Fibroblast of the conjunctiva (primary cell): ENCODE measurements at places on chromosomes 7 and 10.

DNA sequence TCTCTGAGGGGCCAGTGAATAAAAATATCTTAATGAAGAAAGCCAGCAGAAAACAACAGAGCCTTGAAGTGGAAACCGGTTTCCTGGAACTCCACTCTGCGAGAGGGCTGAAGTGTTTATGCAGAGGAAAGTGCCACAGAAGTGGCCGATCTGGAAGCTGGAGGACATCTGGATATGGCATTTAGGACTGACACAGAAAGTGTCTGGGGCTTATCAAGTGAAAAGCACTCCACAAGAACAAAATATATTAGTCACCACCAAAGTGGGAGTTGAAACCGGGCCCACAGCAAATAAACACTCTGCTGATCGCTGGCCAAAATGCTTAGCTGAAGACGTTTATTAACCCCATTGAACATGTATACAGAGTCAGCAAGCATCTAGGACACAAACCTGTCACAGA lies 7.8 kb downstream of the NOD1 start:
- no peak for DNase-seq

DNA sequence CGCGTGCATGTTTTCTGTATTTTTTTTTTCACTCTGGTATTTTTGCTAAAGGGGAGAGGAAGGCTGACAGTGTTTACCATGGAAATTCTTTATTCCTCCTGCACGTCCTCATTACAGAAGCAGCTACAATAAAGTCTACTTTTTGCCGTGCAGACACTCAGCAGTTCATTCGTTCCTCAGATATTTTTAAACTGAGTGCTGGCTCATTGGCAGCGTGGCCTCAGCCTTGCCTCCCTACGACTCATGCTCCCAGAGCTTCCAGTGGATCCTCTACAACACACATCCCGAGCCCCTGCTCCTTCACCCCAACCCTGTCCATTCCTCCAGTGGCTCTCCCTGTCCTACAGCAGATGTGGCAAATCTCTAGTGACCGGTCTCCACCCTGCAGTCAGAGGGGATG lies 239.2 kb upstream of the ZMIZ1 start:
- DNase-seq, result no peak

- DNase-seq, result no peak
Observed at GRCh38 chr10:71463111-71463510, 66.4 kb downstream of the CDH23 start.

GRCh38 chr10:131344747-131345146 lies 33.2 kb upstream of the TCERG1L start:
- no peak for DNase-seq

GRCh38 chr7:10838228-10838627 lies 135.4 kb upstream of the PHF14 start:
- DNase-seq, result no peak

DNA sequence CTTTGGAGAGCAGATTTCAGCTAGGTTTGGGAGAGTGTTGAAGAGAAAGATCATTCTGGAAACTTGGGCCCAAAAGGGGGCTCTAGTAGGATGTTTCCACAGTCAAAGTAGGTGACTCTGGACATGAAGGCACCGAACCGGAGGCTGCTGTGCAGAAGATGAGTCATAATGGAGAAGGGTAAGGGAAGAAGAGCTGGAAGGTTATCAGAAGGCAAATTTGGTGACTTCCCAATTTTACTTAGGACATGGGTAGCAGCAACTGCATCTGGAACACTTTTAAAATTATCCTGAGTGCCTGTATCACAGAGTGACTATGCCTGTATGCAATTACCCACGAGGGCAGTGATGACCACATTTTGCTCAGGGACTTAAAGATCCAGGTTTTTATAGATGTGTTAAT lies 38.8 kb downstream of the PIK3AP1 start:
- DNase-seq, result no peak

DNA sequence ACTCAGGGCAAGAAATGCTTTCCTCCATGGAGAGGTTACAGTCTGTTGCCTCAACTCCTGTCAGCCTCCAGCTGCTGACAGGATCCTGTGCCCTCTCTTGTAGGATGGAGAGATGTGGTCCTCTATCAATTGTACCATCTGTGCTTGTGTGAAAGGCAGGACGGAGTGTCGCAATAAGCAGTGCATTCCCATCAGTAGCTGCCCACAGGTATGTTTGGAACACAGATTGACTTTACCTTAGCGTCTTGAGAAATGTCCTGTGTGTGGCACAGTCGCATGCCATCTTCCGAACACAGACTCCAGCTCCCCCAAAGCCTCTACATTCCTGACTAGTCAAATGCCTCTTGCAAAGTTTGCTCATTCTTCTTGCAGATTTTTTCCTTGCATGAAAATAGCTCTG lies 152.6 kb downstream of the BMPER start:
- no peak for DNase-seq

- no peak for DNase-seq
Observed at GRCh38 chr7:127361736-127362135, 30.8 kb downstream of the ZNF800 start.

DNA sequence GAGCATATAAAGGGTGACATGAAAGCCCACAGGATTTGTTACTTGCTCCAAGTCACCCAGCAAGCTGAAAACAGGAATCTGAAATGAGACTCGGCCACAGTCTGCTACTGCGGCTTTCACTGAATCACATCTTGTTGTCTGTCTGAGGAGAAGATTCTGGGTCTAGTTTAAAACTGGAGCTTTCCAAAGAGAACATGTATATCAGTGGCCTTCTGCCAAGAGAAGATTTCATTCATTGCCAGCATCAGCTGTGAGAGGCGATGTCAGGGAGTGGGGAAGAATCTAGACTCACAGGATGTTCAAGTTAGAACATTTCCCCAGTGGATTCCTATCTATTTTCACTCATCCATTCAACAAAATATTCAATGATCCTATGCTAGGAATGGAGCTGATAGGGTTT lies 122.8 kb downstream of the GALNT17 start:
- no peak for DNase-seq
